CD4-positive, alpha-beta T cell (primary cell): ENCODE measurements at places on chromosomes 6 and 20.

- no peak for DNase-seq
These were observed 80.0 kb downstream of the SLC2A10 start for GRCh38 chr20:46789339-46790028.

GRCh38 chr6:160278786-160279310, 20.2 kb upstream of the SLC22A2 start:
- no peak for DNase-seq

GRCh38 chr6:30769088-30769852, 24.9 kb upstream of the IER3 start:
- peak; percentile 56 for DNase-seq

DNA sequence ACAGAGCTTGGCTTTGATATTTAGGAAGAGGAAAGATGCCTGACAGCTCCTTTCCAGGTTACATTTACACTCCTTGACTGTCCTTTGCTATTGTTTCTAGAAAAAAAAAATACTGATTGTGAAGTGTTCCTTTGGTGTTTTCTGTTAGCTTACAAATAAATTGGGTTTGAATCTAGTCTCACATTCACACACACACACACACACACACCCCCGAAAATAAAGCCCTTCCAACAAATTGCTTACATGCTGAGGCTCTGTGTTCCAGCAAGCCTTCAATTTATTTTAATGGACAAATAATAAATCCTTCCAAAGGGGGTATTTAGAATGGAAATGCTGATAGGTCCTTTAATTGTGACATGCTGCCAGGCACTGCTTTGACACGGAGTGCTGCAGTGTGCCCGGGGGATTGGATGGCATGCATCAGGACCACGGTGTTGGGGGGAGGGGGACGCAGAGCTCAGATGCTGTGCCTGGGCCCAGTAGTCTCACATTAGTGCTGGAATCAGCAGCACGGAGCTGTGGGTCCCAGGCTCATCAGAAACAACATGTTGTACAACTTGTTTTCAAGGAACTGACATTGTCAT, 199.9 kb downstream of the CD83 start:
- DNase-seq: no peak

- no peak for DNase-seq
These were observed 10.2 kb downstream of the HDAC2 start for GRCh38 chr6:113960795-113961194.

GRCh38 chr6:157832250-157832967, 9.4 kb downstream of the SNX9 start:
- no peak for DNase-seq
